Brain microvascular endothelial cell (primary cell): ENCODE measurements at places on chromosomes 7 and 10.
A peak's percentile ranks its signal among the peaks of the same experiment; 100 is the strongest.

GRCh38 chr7:155701972-155702544 lies 57.6 kb downstream of the RBM33 start:
- no peak for DNase-seq

GRCh38 chr7:152866125-152866524 lies 106.6 kb downstream of the ACTR3B start:
- no peak for DNase-seq

DNA sequence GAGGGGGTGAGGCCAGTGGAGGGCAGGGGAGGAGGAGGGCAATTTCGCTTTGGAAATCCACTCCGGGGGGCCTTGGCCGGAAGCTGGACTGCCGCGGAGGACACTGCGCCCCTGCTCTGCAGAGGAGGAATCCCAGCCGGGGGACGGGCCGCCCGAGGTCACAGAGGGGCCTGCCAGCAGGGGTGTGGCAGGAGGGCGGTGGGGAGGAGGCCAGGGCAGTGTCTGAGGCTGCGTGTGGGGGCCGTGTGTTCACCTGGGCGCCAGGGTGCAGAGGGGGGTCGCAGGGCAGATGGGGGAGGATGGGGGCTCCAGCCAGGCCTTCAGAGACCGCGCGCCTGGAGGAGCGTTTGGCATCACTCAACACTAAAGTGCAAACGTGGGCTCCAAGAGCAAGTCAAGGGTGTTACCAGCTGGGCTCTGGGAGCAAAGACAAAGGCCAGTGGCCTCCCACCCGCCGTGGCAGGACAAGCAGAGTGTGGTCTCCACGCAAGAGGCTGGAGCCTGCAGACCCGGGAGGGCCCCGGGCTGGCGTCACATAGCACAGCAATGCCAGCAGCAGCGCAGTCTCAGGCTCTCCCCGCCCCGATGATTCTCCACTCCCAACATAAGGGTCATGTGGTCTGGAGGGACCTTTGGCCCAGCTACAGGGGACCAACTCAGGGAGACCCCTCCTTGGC lies 45.3 kb upstream of the DNAJB6 start:
- no peak for DNase-seq

DNA sequence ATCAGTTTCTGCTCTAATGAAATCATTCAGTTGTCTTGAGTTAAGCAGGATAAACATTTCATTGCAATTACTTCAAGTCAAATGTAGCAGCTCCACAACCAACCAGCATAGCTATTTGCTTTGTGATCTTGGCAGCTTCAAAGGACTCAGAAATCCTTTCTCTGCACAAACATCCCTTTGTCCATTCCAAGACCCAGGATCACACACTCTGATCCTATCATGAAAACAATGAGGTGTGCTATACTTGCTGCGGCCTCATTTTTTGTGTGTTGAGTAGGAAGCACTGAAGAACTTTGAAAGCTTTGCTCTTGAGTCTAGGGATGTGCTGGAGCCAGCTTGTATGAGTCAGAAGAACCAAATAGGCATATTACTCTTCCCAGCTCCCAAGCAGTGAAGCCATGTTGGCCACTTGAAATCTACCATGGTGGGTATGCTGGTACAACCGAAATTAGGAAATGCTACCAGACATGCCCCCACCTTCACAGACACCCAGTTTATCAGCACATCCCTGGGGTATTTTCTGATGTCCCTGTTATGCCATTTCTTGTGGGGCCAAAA lies 199.4 kb upstream of the PRSS58 start:
- no peak for DNase-seq

- DNase-seq = no peak
Observed at GRCh38 chr10:29823553-29824080, 188.8 kb upstream of the SVIL start.

DNA sequence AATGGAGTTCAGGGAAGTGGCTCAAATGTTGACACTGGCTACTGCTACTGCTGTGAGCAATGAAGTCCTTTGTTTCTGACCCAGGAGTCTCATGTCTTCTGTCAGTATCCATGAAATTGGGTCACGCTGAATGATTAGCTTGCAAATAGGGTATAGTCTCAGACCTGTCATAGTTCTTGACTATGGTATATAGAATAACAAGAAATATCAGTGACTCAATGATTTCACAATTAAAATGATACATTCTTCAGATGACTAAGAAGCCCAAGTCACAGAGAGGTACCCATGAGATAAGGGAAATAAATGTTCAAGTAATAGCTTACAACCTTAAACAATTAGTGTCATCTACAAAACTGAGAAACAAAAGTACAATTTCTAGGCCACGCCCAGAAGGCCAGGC lies 89.3 kb downstream of the LYZL2 start:
- DNase-seq = no peak

- DNase-seq = no peak
Observed at GRCh38 chr10:19579761-19580545, 236.3 kb upstream of the PLXDC2 start.

DNA sequence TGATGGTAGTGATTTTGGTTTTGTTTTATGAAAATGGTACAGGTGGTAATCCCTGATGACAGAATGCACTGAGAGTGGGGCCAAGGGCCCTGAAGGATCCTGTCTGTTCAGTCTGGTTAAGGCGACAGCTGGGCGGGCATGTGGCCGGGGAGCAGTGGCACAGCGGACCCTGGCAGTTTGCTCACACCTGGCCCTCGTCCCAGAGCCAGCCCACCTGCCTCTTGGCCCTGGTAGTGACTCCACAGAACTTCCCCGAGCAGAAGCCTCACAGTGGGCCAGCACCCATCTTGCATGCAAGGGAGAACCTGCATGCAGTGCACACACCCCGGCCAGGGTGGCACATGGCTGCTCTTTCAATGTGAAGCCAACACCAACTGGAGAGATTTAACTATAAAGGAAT lies 82.8 kb downstream of the ALOX5 start:
- no peak for DNase-seq

GRCh38 chr10:77846718-77847311 lies 79.7 kb downstream of the DLG5 start:
- peak; percentile 53 for DNase-seq

- no peak for DNase-seq
Observed at GRCh38 chr7:12434012-12434642, 30.5 kb upstream of the VWDE start.

DNA sequence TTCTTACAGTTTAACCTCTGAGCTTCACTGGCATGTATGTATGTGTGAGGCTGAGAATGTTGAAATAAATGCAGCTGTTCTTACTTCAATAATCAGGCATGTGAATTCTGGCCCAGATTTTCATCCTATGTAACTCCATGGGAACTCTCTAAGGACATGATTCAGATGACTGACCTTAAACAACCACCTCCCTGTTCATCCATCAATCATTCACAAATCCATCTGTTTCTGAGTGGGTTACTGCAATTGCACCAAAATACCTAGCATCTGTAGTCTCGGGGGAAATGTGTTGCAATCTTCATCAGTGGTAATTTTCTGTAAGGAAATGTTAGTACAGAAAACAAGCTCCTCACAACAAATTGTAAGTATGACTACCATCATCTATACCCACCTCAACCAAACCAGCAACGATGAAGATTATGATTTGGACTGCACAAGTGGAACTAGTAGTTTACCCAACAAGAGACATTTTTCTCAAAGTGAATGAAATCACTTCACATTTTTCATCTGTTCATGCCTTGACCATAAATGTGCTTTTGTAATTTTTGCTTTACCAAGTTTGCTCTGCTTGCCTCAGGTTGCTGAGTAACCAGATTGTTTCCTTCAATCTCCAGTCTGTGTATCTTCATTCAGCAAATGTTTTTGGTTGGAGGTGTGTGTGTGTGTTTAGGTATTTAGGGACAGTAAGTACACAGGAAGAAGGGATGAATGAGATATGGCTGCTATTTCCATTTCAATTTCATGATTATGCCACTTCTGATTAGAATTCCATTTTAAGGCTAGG lies 65.7 kb upstream of the FZD8 start:
- no peak for DNase-seq

- no peak for DNase-seq
Observed at GRCh38 chr7:30430276-30430675, 48.3 kb downstream of the NOD1 start.

DNA sequence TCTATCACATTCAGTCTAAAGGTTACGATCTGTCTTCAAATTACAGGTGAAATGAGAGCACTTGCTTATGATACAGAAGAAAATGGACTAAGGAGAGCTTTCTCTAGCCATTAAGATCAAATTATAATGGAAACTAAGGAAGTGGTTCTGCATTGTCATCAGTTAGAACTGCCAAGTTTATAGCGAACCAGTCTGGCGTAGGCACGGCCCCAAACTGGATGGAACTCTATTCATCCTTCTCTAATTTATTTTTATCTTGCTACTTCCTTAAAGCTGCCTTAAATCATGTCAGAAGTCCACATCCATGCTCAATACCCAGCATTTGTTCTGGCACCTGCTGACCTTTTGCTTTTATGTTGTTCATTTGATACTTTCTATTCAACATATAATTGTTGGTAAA lies 63.7 kb upstream of the APBB1IP start:
- no peak for DNase-seq

DNA sequence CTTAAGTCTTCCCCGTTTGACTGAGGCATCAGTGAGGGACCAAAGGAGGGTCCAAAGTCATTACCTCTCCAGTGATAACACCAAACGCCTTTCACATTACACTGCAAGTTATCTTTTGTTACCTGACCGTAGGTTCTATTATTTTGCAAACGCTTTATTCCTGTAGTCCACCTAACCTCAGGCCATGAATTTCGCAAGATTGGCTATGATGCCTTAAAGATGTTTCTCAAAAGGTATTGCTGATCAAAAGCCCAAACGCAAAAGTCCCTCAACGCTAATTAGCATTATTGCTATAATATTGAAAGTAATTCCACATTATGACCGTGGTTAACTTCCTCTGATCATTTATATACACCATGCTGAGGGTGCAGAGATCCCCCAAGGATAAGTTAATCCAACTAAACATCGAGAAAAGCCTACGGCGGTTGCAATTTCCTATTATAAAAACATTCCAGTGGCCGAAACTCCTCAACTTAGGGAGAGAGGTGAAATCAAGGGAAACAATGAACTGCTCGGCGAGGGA lies 649 bp downstream of the DNA2 start:
- no peak for DNase-seq

GRCh38 chr10:77925410-77925794 lies 1.2 kb downstream of the DLG5 start:
- no peak for DNase-seq

DNA sequence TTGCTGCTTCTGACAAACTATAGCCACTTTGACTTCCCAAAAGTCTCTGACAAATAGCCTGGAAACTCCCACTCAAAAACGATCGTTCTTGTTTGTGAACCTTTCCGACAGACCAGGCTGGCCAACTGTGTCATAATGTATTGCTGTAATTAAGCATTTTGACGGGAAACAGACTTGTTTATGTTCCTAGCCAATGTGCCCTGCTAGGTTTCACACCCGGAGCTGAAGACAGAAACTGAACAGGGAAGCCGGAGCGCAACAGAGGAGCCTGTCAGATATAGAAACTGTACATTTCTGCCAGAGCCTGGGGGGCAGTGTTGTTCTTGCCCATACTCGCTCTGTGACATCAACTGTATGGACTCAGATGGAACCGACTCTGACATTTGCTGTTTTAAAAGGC lies 55.3 kb upstream of the C7orf33 start:
- no peak for DNase-seq

- peak; percentile 3 for DNase-seq
Observed at GRCh38 chr7:91168871-91169829, 95.1 kb upstream of the FZD1 start.

GRCh38 chr10:94963901-94964300 lies 25.4 kb downstream of the CYP2C9 start:
- peak; percentile 26 for DNase-seq

DNA sequence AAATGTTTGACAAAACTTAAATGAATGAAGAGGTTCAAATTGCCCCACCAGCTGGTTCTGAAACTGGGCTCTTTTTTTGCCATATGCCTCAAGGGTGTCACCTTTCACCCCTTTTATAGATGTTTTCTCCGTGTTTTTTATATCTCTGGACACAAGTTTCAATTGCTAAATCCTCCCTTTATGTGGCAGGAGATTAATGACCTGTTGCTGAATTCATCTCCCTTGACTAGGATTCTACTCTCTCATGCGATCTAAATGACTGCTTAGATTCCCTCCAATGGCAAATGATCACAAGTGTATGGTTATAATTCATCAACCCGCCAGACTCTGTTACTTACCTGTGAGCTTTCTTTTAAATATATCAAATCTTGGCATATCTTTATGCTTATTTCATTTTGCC lies 677.0 kb upstream of the POT1 start:
- DNase-seq = no peak

DNA sequence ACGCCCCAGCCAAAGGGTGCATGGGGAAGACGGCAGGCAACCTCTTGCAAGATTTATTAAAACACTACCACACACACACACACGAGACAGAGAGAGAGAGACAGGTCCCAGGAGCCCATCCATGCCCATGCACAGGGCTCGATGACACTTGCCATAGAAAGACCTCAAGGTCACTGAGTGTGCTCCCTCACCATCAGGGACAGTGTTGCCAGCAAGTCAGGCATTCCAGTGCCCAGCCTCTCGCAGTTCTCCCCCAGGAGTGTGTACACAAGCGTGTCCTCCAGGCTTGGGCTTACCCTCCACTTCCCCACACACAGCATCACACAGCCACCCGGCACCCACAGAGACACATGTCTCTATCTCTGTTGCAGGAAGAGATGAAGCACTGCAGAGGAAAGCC lies 46.8 kb upstream of the SLF2 start:
- no peak for DNase-seq

DNA sequence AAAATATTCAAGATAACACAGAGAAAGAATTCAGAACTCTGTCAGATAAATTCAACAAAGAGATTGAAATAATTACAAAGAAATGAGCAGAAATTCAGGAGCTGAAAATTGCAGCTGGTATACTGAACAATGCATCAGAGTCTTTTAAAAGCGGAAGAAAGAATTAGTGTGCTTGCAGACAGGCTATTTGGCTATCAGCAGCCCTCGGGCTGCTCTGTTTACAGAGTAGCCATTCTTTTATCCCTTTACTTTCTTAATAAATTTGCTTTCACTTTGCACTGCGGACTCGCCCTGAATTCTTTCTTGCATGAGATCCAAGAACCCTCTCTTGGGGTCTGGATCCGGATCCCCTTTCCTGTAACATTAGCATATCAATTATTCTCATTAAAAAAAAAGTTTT lies 1040.0 kb downstream of the SORCS3 start:
- DNase-seq = no peak
